Naive thymus-derived CD8-positive, alpha-beta T cell (primary cell): ENCODE measurements at places on chromosomes 13 and 19.

- peaks cover 3% of the 10 kb centered on the region for H3K4me1 ChIP-seq
- no peak overlapping the region for H3K4me3 ChIP-seq
- DNase-seq = no peak
- no peaks in the 10 kb centered on the region for H3K27me3 ChIP-seq
Observed at GRCh38 chr13:111270126-111270525, 50.3 kb upstream of the TEX29 start.

DNA sequence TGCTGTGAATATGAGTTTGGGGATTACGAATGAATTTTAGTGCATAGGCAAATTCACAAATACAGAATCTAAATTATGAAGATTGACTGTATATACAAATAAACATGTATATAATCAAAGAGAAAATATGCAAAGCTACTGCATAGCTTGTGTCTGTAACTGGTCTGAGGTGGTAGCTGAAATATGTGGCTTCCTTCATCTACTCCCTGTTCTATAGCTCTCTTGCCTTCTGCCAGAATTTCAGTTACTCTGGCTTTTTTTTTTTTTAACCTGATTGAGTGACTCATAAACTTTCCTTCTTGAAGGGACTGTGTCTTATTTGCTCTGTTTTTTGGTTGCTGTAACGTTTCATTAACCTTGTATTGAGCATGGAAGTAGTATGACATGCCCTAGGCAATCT lies 26.6 kb downstream of the DNAJC3 start:
- H3K4me3 ChIP-seq = no peak overlapping the region
- DNase-seq = no peak
- H3K27me3 ChIP-seq = no peaks in the 10 kb centered on the region
- peaks cover 38% of the 10 kb centered on the region for H3K4me1 ChIP-seq
- H3K27ac ChIP-seq = no peak overlapping the region

- no peak overlapping the region for H3K4me3 ChIP-seq
- peaks cover 38% of the 10 kb centered on the region for H3K27me3 ChIP-seq
- no peak overlapping the region for H3K27ac ChIP-seq
- no peak for DNase-seq
- no peaks in the 10 kb centered on the region for H3K4me1 ChIP-seq
Observed at GRCh38 chr13:110129539-110130186, 177.3 kb downstream of the COL4A1 start.

DNA sequence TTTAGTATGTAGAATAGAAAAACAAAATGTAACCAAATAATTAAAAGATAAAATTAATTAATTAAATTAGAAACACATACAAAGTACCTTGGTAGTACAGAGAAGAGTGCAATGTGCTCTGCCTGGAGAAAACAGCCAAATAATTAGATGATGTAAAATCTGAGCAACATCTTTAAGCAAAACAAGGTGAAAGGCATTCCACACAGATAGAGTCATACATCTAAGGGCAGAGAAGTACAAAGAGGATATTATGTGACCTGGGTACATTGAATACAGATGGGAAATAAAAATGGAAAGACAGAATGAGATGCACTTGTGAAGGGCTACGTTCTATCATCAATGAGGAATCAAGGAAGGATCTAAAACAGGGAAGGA lies 25.2 kb upstream of the FNDC3A start:
- H3K4me1 ChIP-seq = no peaks in the 10 kb centered on the region
- no peak for DNase-seq
- H3K27me3 ChIP-seq = peaks cover 2% of the 10 kb centered on the region
- H3K4me3 ChIP-seq = no peak overlapping the region

GRCh38 chr13:55613429-55614187 lies 1527.1 kb upstream of the PRR20A start:
- no peaks in the 10 kb centered on the region for H3K27me3 ChIP-seq
- DNase-seq = no peak
- H3K27ac ChIP-seq = no peak overlapping the region
- no peaks in the 10 kb centered on the region for H3K4me1 ChIP-seq

DNA sequence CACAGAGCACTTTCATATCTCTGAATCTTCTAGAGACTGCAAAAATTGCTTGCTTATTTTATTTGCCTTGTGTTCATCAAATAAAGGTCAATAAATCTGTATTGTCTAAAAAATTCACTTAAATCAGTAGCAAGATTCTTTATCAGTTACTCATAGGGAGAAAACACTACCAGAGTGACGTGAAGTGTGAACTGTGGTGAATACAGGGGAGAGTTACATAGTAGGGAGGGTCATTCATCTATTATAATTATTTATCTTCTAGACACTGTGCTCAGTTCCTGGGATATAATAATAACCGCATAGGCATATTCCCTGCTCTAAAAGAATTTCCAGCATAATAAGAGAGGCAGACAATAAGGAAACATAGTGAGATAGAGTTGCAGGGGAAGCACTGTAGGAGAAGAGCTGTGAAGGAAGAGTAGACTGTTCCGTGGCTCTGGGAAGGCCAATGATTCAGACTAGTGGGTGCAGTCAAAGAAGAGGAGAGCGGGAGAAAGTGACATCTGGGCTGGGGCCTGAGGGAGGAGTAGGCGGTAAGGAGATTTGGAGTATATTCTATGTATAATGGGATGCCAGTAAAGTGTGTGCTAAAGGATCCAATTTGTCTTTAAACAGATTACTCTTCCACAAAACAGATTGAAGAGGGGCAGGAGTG lies 84.0 kb upstream of the TDRD3 start:
- H3K4me1 ChIP-seq = peaks cover 12% of the 10 kb centered on the region
- H3K27ac ChIP-seq = no peak overlapping the region
- DNase-seq = no peak
- no peaks in the 10 kb centered on the region for H3K36me3 ChIP-seq
- H3K27me3 ChIP-seq = no peaks in the 10 kb centered on the region

GRCh38 chr13:83881917-83882605 lies at the start of gene SLITRK1:
SLITRK1 (minus strand) TSS chr13:83882474; CDS start chr13:83881507, 967 bp downstream.
- peak within 1 kb of the TSS; percentile 54 for H3K4me3 ChIP-seq
- H3K27me3 ChIP-seq = peaks cover 64% of the 10 kb centered on the region
- H3K36me3 ChIP-seq = no peaks in the 10 kb centered on the region
- DNase-seq = no peak
- H3K27ac ChIP-seq = no peak within 1 kb of the TSS

DNA sequence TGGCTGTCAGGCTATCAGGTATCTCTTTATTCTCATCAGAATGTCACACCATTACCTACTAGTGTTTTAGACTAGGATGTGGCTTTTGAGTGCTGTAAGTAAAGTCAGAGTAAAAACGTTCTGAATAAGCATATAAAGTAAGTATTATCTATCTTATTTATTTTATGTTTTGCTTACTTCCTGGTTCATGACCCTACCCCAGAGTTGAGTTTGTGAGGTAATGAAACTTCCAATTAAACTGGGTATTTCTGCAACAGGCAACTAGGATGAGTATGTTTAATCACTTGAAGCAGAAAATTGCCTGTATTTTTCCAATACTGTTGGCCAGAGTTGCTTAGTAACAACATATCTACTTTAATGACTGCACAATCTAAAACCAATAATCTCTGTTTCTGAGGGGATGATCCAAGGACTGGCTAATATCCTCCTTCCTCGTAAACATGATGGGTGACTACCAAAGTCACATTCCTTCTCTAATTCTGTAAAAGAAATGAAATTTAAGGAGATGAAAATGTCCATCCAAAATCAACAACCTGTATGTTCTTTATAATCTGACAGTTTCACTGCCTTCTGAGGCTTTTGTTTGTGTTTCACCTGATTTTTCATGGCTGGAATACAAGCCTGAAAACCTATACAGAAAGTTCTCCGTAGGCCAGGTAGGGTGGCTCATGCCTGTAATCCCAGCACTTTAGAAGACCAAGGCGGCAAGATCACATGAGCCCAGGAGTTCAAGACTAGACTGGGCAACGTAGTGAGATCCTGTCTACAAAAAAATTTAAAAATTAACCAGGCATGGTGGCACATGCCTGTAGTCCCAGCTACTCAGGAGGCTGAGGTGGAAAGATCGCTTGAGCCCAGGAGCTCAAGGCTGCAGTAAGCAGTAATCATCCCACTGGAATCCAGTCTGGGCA lies 83.1 kb downstream of the ABCC4 start:
- no peak for DNase-seq
- no peak overlapping the region for H3K4me3 ChIP-seq
- H3K36me3 ChIP-seq = peaks cover 20% of the 10 kb centered on the region
- no peaks in the 10 kb centered on the region for H3K4me1 ChIP-seq

DNA sequence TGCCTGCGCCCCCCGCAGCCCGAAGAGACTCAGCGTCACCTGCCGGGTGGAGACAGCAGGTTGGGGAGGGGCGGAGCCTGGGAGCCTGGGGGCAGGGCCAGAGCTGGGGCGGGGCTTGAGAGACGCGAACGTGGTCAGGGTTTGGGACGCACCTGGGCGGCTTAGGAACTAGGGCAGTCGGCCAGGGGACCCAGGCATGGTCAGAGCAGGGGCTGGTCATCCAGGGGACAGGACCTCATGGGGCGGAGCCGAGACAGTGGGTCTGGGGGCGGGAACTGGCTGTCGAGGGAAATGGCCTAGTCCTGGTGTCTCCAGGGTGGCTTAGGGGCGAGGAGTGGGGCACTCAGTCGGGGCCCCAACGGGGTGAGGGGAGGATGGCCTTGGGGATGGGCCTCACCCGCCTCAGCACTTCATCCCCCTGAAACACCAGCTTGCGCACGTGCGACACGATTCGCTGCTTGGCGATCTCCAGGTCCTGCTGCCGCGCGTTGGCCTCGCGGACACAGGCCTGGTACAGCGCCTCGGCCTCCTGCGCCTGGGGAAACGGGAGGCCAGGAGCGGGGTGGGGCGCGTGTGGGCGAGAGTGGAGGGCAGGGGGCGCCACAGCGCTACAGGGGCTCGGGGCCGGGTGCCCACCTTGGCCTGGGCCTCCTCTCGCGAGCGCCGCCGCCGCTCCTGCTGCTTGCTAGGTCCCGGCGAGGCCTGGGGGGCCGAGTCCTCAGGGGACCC lies 5.8 kb downstream of the GMIP start:
- H3K4me1 ChIP-seq = peaks cover 49% of the 10 kb centered on the region
- H3K4me3 ChIP-seq = no peak overlapping the region
- H3K27me3 ChIP-seq = no peaks in the 10 kb centered on the region
- H3K27ac ChIP-seq = no peak overlapping the region
- no peak for DNase-seq

DNA sequence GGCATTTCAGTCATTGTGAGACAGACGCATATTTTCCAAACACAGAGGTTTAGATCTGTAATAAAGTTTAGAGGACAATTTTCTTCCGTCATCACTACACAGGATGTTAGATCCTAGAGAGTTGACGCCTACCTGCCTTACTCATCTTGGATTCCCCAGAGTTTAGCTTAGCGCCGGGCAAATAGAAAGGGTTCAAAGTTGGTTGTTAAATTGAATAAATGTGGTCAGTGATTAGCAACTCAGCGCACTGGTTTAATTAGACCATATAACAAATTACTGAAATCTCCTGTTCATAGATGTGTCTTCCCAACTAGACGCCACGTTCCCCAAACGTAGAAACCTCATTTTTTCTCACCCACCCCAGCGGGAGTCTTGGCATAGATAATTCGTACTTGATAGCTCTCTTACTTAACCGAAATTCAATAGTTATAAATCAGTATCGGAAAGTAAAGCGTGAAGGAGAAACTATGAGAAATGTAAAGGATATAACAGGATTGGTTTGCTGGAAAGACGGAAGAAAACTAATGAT lies 726 bp upstream of the UFM1 start:
- peak overlapping the region; percentile 99 for H3K4me3 ChIP-seq
- peak overlapping the region; percentile 99 for H3K27ac ChIP-seq
- no peak for DNase-seq
- H3K27me3 ChIP-seq = no peaks in the 10 kb centered on the region
- H3K36me3 ChIP-seq = peaks cover 22% of the 10 kb centered on the region

DNA sequence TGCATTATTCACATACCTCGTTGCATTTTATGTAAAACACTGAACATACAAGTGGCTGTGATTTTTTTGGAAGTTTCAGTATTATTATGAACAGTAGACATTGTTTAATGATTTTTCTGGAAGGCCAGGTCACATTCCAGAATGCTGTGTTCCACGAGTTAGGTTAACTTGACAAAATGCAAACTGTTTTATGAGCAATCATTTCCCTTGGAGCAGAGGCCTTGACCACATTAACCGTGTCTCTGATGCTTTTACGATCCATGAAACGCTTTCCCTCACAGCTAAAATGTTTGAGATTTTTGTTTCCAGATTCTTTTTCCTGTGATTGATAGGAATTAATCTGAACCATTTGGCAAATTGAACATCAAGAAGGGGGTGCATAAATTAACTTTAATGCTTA lies 57.8 kb downstream of the MBNL2 start:
- no peak overlapping the region for H3K27ac ChIP-seq
- no peak for DNase-seq
- no peaks in the 10 kb centered on the region for H3K27me3 ChIP-seq

DNA sequence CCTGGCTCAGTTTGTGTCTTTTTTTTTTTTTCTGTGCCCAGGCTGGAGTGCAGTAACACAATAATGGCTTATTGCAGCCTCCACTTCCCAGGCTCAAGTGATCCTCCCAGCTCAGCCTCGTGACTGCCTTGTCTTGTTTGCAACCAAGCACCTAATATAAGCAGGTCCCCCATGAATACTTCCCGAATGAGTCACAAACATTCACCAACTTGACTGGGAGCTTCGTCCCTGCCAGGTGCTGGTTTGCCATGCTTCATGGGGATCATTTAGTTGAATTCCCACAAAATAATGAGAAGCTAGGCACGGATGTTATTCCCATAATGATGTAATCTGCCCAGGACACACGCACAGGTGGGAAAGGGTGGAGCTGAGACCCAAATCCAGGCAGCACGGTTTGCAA lies 176.5 kb downstream of the CACNA1A start:
- no peak overlapping the region for H3K4me3 ChIP-seq
- no peak overlapping the region for H3K27ac ChIP-seq
- no peaks in the 10 kb centered on the region for H3K4me1 ChIP-seq
- no peak for DNase-seq
- peaks cover 31% of the 10 kb centered on the region for H3K27me3 ChIP-seq

DNA sequence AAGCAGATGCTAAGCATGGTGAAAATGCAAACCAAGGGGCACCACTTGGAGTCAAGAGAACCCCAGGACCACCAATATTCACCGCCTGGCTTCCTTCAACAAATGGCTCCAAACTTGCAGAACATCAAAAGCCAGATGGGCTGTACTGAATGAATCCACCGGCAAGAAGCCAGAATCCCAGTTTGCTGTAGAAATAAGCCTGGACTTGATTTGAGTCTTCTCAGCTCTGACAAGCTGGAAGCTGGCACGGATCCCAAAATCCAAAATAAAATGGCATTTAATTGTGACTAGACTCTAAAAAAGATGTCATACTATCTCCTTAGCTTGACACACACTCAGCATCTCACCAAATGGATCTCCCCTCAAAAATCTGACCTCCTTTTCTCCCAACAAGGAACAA lies 11.9 kb downstream of the EFNB2 start:
- H3K36me3 ChIP-seq = no peaks in the 10 kb centered on the region
- no peak for DNase-seq
- H3K27me3 ChIP-seq = peaks cover 25% of the 10 kb centered on the region
- H3K27ac ChIP-seq = no peak overlapping the region

DNA sequence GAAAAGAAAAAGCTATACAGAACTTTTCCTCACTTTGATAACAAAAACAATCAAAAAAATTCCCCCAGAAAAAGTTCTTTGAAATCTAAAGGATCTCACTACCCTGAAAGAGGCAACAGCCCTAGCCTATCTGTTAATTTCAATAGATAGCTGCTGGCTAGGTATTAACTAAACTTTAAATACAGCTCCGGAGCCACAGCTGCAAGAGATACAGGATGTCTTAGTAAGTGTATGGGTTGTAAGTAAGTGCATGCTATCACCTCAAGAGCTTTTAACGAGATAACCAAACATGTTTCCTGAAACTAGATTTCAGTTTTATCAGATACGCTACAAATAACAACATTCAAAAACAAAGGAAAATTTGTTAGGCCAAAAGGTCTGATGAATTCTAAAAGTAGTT lies 148.4 kb downstream of the KLF12 start:
- peaks cover 7% of the 10 kb centered on the region for H3K36me3 ChIP-seq
- peak overlapping the region; percentile 87 for H3K4me3 ChIP-seq
- no peak for DNase-seq
- H3K4me1 ChIP-seq = peaks cover 38% of the 10 kb centered on the region
- H3K27me3 ChIP-seq = no peaks in the 10 kb centered on the region
